Activated CD8-positive, alpha-beta memory T cell treated with anti-CD3 and anti-CD28 coated beads for 4 hours (primary cell): ENCODE measurements at places on chromosomes 12 and 14.

GRCh38 chr14:63231766-63232165, 27.5 kb downstream of the RHOJ start:
- no peak for DNase-seq

DNA sequence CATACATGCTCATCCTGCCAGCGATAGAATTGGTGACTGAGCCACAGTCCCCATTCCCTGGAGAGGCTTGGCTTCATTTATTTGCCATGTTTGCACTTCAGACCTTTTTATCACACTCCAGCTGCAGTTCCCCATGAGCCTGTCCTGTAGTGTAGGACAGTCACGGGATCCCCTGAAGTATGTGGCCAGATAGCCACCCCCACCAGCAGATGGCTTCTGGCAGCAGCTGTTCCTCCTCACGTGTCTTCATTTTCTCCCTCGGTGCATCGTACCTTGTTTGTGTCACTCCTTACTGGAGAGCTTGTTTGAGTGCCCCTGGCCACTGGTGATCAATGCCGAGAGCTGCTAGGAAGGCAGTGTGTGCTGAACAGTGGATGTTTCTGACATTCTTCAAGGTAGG, 40.2 kb downstream of the UBE3B start:
- DNase-seq: no peak

DNA sequence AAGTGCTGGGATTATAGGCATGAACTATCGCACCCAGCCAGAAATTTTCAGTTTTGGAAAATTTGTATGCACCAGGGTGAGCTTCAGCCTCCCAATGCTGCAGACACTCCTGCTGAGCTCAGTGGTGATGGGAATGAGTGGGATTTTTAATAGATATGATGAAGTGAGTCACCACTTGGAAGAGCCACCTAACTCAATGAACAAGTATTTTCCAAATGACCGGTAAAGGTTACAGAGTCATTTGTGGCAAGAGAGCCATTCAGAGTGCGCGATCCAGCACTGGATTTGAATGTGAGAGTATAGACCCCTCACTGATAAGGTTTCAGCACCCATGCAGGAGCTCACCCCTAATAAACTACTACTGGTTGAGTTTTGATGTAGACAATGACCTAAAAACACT, 100.7 kb downstream of the PPP2R5C start:
- no peak for DNase-seq

GRCh38 chr12:132196038-132196872, 52.0 kb downstream of the NOC4L start:
- DNase-seq: no peak

DNA sequence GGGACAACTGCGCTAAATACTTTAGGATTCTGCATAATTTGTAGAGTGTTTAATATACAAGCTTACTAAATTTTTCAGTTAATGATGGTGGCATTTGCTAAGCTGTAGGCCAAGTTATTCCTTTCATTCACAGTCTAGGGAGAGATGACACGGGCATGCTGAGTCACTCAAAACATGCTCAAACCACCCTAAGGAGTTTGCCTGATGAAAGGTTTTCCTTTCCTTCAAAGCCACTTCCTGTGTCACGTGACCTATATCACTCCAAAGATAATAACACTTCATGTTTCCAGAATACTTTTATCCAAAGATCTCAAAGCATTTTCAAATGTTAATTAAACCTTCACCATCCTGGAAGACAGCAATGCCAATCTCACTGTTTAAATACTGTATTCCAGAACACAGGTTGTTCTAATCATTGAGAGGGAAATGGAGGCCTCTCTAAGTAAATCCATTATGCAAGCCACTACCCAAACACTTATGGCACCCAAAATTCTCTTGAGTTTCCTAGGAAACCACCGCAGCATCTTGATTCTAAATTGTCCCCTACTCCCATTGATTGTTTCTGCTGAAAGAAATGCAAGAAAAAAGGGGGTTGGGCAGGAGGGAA, 207.0 kb upstream of the CDKN3 start:
- DNase-seq: no peak

- no peak for DNase-seq
Measured at GRCh38 chr12:30988086-30988485, 61.5 kb downstream of the TSPAN11 start.

GRCh38 chr14:64688811-64689281, 15.4 kb upstream of the PLEKHG3 start:
- DNase-seq: no peak

DNA sequence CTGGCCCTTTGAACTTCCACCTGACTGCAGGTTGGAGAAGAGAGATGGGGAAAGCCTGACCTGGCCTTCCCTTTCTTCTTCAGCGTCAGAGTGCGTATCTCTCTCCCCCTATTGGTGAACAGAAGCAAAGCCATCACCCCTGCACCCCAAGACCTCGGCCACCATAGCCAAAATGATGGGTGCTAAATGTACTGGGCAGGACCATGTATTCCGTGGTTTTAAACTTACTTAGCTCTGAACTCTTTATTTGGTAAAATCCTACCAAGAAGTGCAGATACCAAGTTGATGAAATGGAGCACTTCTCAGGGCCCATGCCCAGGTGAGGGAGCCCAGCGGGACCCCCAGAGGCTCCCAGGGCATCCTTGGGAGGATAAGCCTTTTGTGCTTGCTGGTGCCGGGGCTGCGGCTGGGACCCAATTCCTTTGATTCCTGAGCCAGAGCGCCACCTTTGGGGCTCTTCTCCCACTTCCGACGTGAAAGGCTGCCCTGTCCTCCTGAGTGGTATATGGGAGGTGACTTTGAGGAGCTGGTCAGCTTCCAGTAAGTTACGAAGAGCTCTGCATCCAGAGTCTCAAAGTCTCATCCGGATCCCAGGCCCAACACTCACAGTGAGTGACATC, 9.4 kb downstream of the CCND2 start:
- no peak for DNase-seq

- no peak for DNase-seq
Measured at GRCh38 chr14:89244720-89245119, 172.3 kb downstream of the FOXN3 start.

GRCh38 chr12:94649349-94650142, 811 bp downstream of the TMCC3 start:
- DNase-seq: no peak

GRCh38 chr12:6839482-6840201, 1.1 kb upstream of the GNB3 start:
- DNase-seq: no peak

GRCh38 chr14:53310412-53310811, 157.3 kb upstream of the DDHD1 start:
- DNase-seq: no peak

- no peak for DNase-seq
Measured at GRCh38 chr12:78917513-78917912, 52.9 kb downstream of the SYT1 start.

- DNase-seq: no peak
Measured at GRCh38 chr14:100786576-100787219, 39.2 kb upstream of the MEG3 start.

- no peak for DNase-seq
Measured at GRCh38 chr14:56723418-56723817, 86.9 kb downstream of the OTX2 start.

DNA sequence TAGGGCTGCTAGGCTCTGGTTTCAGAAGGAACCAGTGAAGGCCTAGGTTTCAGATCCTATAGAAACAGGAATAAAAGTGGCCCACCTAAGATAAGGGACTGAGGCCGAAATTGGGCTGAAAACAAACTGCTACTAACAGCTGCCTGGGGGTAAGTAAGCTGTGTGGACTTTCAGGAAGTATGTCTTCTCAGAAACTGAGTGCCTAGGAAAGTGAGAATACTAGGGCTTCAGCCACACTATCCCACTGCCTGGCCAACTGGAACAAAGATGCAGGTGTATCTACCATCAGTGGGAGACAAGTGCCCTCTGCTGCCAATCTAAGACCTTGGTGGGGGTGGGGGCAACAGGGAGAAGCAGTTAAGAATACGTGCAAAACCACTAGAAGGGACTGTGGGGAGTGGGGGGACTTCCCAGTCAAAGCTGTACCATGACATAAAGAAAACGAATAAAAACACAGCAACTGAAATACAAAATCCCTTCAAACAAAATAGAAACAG, 82.5 kb downstream of the MED13L start:
- peak; percentile 35 for DNase-seq

DNA sequence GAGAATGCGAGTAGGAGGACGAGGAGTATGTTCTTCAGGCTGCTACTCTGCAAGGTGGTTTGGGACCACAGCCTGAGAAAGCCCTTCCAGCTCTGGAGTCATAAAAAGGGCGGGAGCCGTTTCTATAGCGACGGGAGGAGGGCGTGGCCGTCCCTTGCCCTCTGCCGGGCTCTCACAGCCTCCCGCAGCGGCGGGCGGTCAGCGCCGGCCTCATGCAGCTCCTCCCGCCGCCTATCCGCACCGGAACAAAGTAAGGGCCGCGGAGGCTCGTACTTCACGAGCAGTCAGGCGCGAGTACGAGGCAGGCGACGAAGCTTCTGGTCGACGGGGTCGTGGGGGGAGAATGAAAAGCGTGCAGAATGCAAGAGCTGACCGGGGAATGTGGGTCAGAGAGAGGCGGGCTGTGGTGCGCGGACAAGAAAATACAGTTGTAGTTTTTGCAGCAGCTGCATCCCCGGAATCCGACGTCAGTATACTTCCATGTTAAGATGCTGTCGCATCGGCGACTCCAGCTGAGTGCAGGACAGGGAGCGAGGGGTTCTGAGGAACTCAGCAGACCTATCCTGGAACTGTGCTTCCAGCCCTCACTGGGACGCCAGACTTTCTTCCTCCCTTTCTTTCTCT, at the start of gene DYRK4:
TSS of gene DYRK4 (plus strand) at position 175 of the 624 bp plus-strand sequence. CDS start at position 213, 38 bp downstream.
- no peak for DNase-seq

DNA sequence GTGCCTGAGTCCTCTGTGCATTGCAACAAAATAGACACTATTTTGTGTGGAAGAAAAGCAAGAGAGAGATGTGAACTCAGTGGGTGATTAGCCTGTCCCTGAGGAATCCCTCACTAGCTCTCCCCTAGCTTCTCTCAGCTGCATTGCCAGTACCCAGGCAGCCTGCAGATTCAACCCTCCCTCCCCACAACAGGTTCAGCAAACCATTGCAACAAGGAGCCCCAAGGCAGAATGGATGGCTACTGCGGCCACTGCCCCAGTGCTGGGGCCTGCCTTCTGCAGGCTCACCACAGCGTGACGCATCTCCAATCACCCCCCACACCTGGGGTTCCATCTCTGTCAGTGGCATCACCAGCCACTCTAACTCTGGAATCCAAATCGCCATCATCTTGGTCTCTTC, 2.3 kb downstream of the CRACR2A start:
- DNase-seq: no peak
